Fibroblast of skin of back (primary cell): ENCODE measurements at places on chromosomes 12 and 14.

- DNase-seq, result no peak
Observed at GRCh38 chr12:128421375-128421774, 154.4 kb downstream of the TMEM132C start.

- no peak for DNase-seq
Observed at GRCh38 chr12:130961921-130962451, 8.3 kb downstream of the ADGRD1 start.

- no peak for DNase-seq
Observed at GRCh38 chr12:47145188-47145587, 65.4 kb upstream of the AMIGO2 start.

GRCh38 chr14:52366796-52367315 lies 52.7 kb downstream of the PTGER2 start:
- DNase-seq, result no peak

- no peak for DNase-seq
Observed at GRCh38 chr14:62301080-62301479, 538.9 kb downstream of the SNAPC1 start.

GRCh38 chr12:21526721-21527345 lies 737 bp downstream of the SPX start:
- no peak for DNase-seq

- no peak for DNase-seq
Observed at GRCh38 chr12:72148709-72149108, 123.5 kb upstream of the TRHDE start.

DNA sequence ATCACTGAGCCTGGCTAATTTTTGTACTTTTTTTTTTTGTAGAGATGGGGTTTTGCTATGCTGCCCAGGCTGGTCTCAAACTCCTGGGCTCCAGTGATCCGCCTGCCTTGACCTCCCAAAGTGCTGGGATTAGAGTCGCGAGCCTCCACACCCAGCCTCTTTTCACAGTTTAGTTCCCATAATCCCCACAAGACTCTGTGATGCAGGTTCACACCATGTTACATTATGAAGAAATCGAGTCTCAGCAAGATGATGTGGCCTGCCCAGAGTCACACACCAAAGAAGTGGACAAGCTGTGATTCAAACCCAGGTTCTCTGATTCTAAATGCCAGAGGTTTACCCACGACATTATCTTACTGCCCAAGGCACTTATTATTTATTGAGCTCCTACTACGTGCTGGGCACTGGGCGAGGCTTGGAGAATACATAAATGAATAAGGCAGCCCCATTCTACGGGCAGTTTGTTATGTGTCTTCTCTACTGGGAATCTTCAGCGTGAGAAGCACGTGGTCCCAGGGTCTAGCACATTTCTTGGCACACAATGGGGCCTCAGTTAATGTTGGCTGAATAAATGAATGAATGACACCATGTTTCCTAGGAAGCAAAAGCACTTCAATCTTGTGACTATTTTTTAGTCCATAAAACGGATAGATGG lies 23.5 kb upstream of the OASL start:
- DNase-seq, result no peak

- no peak for DNase-seq
Observed at GRCh38 chr12:45244561-45245343, 28.9 kb downstream of the ANO6 start.
